ENCODE measurements at places on chromosomes 3 and 15.

GRCh38 chr15:57025264-57025926, 107.0 kb downstream of the TCF12 start:
- DNase-seq: peak; percentile 28

- no peak for DNase-seq
Observed at GRCh38 chr3:166877971-166878370, 502.1 kb downstream of the ZBBX start.

- peak; percentile 3 for DNase-seq
Observed at GRCh38 chr3:101340591-101340990, 20.2 kb upstream of the IMPG2 start.

DNA sequence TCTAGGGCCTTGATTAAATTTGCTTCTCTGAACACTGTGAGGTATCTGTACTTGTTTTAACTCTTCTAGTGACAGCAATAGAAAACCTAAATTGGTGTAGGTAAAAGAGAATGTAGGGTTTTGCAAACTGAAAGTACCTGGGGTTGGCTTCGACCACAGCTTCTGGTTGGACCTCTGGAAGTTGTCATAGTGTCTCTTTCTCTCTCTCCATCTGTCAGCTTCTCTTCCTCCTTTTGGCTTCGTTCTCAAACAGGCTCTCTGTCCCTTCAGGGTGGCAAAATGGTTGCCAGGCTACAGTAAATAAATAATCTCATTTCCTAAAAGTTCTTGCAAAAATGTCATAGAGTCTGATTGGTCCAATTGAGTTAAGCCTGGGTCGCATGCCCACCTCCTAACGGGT, 149.3 kb upstream of the CTDSPL start:
- DNase-seq: no peak

GRCh38 chr3:194117104-194117845, 18.7 kb upstream of the HES1 start:
- no peak for DNase-seq

- DNase-seq: no peak
Observed at GRCh38 chr3:127141921-127142730, 50.8 kb upstream of the PRR23E start.

- no peak for DNase-seq
Observed at GRCh38 chr15:47383801-47384200, 333.5 kb upstream of the SEMA6D start.

- no peak for DNase-seq
Observed at GRCh38 chr3:126036056-126036549, 47.8 kb downstream of the SLC41A3 start.

DNA sequence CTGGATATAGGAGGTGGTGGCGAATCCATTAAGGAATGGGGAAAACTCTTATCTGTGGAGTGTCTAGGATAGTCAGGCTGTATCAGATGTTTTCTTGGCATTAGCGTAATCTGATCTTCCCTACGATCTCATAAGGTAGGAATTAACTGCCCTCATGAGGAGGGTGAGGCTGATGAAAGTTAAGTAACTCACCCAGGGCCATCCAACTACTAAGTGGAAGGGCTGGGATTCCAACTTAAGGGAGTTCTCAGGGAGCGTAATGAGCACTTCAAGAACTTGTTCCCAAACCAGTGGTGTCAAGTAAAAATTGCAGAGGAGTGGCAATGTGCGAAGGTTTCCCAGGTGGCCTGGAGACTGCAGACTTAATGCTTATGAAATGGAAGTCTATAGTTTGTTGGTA, 55.9 kb upstream of the OSBPL11 start:
- DNase-seq: no peak

DNA sequence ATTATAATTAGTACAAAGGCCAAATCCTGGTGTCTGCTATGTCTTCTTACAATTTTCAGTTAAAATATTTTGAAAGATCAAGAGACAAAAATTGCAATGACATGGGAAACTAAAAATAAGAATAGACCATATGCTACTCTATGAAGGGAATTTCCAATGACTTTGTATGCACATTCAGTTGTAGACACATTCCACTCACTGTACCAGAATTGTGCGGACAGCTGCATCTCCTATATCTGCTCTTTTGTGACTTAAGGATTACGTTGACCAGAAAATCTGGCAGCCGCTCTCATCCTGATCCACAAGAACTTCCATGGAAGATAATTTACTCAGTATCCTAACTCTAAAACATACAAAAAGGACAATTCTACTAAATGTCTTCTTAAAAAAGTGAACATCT, 493.9 kb upstream of the KCNMB2 start:
- no peak for DNase-seq

DNA sequence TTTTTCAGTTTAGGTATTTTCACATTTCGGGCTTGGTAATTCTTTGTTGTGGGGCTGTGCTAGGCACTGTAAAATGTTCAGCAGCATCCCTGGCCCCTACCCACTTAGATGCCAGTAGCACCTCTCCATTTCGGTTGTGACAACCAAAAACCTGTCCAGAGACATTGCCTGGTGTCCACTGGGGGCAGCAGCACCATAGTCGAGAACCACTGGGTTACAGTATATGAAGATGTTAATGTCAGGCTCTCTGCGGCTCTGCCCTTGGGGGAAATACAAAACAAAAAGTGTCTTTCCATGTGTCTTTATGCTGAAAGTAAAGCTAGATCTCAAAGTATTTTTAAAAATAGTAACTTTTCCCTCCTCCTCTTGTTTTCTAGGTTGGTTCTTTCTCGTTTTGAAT, 177.2 kb downstream of the ITPR1 start:
- no peak for DNase-seq

- no peak for DNase-seq
Observed at GRCh38 chr3:188152660-188153436, 1.1 kb upstream of the LPP start.

- no peak for DNase-seq
Observed at GRCh38 chr3:110077093-110077492, 739.7 kb upstream of the DPPA4 start.

DNA sequence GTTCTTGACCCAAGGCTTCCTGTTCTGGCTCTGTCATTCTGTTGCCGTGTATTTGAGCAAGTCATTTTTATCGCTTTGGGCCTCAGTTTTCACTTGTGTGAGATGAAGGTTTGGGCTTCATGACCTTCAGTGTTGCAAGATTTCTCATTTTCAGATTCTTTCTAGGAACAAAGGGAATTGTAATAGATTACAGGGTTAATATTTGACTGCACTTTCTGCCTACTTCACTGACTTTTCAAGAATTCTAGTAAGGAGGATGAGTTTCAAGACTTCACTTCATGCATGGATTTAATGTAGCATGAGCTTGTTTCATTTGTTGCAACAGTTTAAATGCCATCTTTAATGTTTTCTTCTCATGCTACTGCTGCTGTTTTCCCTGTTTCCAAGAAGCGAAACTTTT, 226.5 kb downstream of the NLGN1 start:
- DNase-seq: no peak

DNA sequence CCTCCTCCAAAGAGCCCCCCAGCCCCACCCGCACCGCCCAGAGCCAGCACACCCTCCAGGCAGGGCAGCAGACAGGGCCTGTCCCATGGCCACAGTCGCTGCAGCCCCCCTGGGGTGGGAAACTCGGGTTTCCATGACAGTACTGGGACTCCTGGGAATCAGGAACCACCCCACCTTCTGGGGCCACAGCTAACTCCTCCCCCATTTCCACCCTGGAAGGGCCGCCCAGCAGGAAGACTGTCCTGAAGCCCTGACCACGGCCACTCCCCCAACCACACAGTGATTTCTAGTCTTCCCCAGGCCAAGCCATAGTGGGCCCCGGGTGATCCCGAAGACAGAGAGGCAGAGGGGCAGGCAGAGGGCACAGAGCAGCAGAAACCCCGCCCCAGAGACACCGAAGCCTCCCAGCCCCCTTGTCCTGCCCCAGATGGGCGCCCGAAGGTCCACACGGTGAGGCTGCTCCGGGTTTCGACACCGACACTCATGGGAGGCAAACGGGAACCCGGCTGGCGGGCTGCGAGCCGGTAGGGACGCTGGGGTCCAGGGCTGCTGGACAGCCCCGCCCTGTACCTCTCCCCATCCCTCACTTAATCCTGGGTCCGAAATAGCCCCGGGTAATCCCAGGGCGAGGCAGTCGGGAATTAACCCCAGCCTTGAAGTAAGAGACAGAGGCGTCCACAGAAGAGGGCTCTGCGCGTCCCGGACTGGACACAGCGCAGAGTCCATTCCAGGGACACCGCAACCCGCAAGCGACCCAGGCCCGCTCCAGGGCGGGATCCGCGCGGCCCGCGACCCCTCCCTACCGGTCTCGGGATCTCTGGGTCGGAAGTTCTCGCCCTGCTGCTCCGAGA, 138.4 kb downstream of the NUP210 start:
- no peak for DNase-seq

DNA sequence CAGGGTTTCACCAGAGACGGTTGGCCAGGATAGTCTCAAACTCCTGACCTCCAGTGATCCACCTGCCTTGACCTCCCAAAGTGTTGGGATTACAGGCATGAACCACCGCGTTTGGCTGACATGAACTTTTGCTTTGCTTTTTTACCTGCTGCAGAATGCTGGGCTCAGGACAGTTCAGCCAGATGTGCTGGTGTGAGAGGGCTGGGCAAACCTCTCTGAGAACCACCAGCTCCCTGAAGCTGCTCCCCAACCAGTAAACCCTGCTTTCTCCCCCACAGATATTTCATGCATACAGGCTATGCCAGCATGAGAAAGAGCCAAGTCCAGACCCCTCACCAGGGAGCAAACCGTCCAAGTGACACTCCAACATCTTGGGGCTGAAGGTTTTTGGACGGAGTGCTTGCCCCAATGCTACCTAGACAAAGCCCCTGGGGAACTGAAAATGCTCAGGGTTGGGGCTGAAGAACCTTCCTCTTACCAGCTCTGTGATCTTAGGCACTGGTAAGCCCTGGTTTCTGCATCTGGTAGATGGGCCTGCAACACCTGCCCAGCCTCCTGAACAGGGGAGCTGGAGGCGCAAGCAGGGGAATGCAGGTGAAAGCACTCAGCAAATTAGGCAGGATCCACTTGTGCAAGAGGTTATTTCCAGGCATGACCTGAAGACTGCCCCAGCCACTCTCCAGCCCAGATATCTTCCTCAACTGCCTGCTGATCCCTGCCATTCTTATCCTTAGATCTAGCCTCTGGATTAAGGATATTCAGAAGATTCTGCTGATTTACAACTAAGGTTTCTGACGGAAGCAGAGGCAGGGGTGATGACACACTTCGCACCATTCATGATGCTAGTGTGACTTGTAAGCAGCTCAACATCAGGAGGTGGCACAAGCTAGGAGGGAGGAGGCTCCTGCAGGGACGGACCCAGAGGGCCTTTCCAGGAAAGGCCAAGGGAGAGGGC, 78.8 kb downstream of the TLE3 start:
- no peak for DNase-seq

DNA sequence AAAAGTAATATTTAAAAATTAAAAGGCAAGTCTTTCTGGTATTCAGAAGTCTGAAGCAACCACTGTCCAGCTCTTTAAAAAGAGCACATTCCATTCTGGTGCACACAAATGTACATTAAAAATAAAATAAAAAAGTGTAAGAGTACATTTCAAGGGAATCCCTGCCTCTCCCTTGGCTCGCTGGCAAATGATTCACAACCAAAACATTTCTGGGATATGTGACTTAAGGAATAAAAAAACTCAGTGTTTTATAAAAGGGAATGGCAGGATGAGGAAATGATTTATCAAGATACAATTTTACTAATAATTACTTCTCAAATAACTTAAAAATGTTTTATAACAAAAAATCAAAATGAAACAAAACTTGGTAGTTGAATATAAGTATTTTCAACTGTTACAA, 23.8 kb upstream of the ANXA2 start:
- peak; percentile 61 for DNase-seq

- no peak for DNase-seq
Observed at GRCh38 chr3:33855884-33856546, 57.6 kb downstream of the PDCD6IP start.

- DNase-seq: no peak
Observed at GRCh38 chr15:63299943-63300575, 22.7 kb downstream of the APH1B start.

- peak; percentile 18 for DNase-seq
Observed at GRCh38 chr3:107392549-107393165, 15.4 kb downstream of the CCDC54 start.

DNA sequence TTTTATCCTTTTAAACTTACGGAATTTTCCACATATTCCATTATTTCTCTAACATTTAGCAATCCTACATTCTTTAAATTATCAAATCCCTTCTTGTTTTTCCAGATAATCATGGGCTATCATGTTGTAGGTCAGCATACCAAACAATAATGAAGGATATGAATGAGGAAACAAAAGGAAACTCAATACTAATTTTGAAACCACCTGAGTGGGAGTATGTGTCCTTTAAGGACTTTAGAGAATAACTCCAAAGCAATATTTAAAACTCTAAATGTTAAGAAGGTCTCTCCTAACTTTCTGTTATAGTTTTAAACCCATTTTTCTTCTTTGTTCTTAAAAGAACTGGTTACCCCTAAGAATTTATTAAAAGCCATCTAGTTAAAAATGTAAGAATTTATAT, 43.0 kb downstream of the TP53BP1 start:
- no peak for DNase-seq

GRCh38 chr3:128071771-128072453, 19.7 kb downstream of the SEC61A1 start:
- no peak for DNase-seq

DNA sequence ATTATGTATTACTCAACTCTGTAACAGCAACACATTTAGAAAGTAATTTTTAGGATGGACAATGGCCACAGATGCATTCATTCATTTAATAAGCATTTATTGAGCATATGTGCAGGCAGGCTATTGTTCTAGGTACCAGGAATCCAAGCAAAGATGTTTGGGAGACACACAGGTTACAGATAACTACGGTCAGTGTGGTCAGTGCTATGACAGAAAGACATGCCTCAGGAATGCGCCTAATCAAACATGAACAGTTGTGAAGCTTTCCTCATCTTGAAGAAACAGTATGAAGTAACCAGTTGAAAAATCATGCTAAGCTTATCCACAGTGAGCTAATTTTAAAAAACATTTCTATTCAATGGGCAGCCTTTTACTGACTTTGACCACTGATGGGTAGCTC, 155.4 kb upstream of the CCDC54 start:
- no peak for DNase-seq

- DNase-seq: no peak
Observed at GRCh38 chr3:176174060-176174459, 1023.2 kb downstream of the TBL1XR1 start.

- no peak for DNase-seq
Observed at GRCh38 chr15:88904257-88904623, 8.9 kb upstream of the HAPLN3 start.

- no peak for DNase-seq
Observed at GRCh38 chr15:96767703-96768434, 437.4 kb downstream of the NR2F2 start.

GRCh38 chr3:13072600-13073325, 466 bp downstream of the IQSEC1 start:
- DNase-seq: no peak

GRCh38 chr3:47433796-47434195, 41.9 kb downstream of the SCAP start:
- no peak for DNase-seq

DNA sequence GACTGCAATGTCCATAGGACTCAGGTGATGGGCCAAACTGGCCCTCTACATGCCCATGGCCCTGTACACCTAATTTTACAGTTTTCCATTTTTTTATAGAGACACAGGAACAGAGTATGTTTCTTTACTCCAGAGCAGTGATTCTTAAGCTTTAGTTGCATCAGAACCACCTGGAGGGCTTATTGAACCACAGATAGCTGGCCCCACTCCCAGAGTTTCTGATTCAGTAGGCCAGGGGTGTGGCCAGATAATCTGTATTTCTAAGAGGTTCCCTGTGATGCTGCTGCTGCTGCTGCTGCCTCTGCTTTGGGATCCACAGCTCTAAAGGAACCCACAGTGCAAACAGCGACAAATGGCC, 5.1 kb downstream of the RBP1 start:
- peak; percentile 73 for DNase-seq

GRCh38 chr15:45648521-45649200, 13.8 kb downstream of the SQOR start:
- no peak for DNase-seq

- DNase-seq: no peak
Observed at GRCh38 chr15:97978401-97979139, 18.1 kb downstream of the ARRDC4 start.
